ENCODE measurements at places on chromosomes 4 and X.

- no peak for DNase-seq
Measured at GRCh38 chrX:95101851-95102390, 1427.9 kb downstream of the FAM133A start.

DNA sequence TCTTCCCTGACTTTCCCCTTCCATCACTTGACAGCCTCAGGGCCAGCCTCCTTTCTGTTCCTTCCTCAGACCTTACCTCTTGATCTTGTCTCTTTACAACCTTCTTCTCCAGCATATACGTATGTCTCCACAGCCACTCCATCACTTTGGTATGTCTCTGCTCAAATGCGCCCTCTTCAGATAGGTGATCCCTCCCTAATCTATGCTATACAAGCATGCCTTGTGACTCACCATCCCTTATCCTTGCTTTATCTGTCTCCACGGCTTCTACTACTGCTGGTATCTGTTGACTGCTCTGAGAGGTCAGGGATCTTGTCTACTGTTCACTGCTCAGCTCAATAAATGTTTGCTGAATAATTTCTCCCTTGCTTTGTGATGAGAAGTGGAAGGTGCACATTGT lies 9.0 kb downstream of the ARAP2 start:
- no peak for DNase-seq

GRCh38 chrX:19361701-19362100 lies 18.0 kb downstream of the PDHA1 start:
- DNase-seq = no peak

- DNase-seq = no peak
Measured at GRCh38 chrX:132954323-132954722, 4.1 kb downstream of the HS6ST2 start.

- DNase-seq = no peak
Measured at GRCh38 chr4:36917413-36917812, 327.1 kb upstream of the NWD2 start.

DNA sequence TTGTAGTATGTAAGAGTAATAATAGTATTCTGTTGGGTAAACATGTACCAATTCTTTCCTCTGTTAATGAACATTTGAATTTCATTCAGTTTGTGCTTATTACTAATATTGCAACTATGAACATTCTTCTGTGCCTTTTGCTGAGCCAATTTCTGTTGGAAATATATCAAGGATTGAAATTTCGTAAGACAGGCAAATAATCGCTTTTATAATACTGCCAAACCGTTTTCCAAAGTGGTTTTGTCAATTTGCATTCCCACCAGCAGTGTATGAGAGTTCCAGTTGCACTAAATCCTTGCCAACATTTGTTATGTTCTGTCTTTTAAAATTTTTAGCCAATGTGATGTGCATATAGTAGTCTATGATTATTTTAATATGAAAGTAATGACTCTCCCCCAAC lies 38.6 kb downstream of the MAGEB17 start:
- DNase-seq = no peak

GRCh38 chr4:46908148-46908547 lies 897 bp downstream of the COX7B2 start:
- DNase-seq = no peak

Data from stimulated activated CD8-positive, alpha-beta memory T cell treated with anti-CD3 and anti-CD28 coated beads, Interleukin-15, amount 100 ng/mL, for 1 hour (primary cell).